ENCODE measurements at places on chromosomes 4 and X.

DNA sequence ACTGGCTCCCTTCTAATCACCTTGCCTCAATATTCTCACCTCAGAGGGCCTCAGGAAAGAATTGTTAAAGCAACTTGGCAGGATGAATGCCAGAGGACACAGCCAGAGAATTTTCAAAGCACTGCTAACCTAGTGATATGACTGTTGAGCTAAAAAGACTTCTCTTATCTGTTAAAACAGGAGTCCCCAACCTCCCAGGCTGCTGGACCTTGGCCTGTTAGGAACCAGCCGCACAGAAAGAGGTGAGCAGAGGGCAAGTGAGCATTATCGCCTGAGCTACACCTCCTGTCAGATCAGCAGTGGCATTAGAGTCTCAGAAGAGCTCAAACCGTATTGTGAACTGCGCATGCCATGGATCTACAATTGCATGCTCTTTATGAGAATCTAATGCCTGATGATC lies 1.7 kb upstream of the KCNE5 start:
- no peak for DNase-seq

GRCh38 chr4:173008436-173008835 lies 160.2 kb upstream of the GALNT7 start:
- DNase-seq: no peak

DNA sequence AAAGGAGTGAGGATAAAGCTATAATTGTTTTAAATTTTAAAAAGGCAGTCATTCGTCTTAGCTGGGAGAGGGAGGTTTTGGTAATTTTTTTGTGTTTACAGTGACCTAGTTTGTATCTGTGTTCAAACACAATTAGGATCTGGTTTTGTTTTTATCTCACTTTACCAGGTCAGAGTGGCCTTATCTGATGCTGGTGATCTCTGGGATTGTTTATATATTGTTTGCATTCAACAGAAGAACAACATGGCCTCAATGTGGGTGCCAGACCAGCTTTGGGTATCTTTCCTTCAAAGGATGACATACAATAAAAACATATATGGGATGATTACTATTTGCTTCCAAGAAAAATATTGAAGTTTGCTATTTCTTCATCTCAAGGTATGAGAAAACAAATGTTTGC lies 272.2 kb upstream of the UGT8 start:
- no peak for DNase-seq

- DNase-seq: no peak
Measured at GRCh38 chr4:130143656-130144055, 1047.7 kb downstream of the C4orf33 start.

- no peak for DNase-seq
Measured at GRCh38 chr4:28151314-28151713, 1290.7 kb downstream of the STIM2 start.

- DNase-seq: no peak
Measured at GRCh38 chr4:26459054-26459755, 31.1 kb downstream of the CCKAR start.

- no peak for DNase-seq
Measured at GRCh38 chrX:41542135-41542534, 95.0 kb downstream of the NYX start.

DNA sequence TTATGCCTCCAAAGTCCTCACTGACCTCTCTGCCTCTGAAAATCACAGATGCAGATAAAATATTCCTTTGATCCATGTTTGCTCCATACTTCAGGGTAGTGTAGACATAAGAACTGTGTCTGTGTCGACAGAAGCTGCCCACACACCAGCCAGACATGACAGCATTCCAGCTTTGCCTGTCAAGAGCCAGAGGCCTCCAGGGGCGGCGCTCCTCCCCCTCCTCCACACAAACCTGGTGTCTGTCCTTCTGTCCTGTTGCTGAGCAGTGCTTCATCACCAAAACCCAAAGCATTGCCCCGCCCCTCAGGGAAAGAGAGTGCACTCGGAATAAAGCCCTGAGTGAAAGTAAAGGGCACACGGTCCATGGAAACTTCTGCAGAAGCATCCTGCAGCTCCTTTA lies 379.4 kb downstream of the FBXW7 start:
- DNase-seq: no peak

Measured in hippocampal formation (tissue), 2 donors.